ENCODE measurements at places on chromosomes 3 and 15. TPM values are rescaled to one million over a fixed set of nuclear protein-coding genes. Genes with fewer than 3 reads are reported as not detected.

GRCh38 chr15:81740416-81740815 lies 305.4 kb downstream of the MEX3B start:
- DNase-seq = no peak
- H3K4me3 ChIP-seq = no peak overlapping the region
- H3K27me3 ChIP-seq = no peaks in the 10 kb centered on the region
- H3K27ac ChIP-seq = no peak overlapping the region
- H3K36me3 ChIP-seq = no peaks in the 10 kb centered on the region

DNA sequence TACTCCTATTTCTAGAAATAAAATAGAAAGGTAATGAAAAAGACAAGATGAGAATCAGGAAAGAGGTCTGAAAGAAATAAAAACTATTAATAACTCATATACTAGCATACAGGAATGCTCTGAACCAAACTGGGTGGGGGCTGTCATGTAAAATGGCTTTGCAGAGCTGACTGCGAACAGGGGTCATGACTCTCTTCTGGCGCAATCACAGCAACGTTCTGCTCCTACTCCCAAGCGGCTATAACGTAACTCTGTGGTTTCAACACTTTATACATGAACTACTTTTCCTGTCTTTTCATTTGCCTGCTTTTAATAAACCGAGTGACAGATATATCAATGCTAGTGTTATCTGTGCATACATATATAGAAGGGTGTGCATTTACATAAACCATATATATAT lies 116.7 kb downstream of the DLG1 start:
- H3K27ac ChIP-seq = no peak overlapping the region
- H3K27me3 ChIP-seq = no peaks in the 10 kb centered on the region
- H3K4me3 ChIP-seq = no peak overlapping the region
- no peak for DNase-seq
- no peaks in the 10 kb centered on the region for H3K36me3 ChIP-seq

TRPM1 gene
- not detected for total RNA-seq

DNA sequence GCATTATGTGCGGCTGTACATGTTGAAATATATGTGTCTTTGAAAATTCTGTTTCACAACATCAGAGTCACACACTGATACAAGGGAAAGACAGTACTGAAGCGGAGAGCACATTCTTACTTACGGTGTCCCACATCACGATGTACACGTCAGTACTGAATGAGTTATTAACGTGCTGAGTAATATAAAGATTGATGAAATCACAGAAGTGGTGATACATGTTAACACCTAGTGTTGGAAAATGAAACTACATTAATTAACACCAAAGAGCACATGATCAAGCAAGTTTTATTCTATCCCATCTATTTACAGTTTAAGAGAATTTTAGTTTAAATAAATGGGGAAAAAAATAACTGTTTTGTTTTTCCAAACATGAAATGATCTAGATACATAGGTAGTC lies 15.6 kb downstream of the EOGT start:
- no peak overlapping the region for H3K27ac ChIP-seq
- no peak overlapping the region for H3K4me3 ChIP-seq
- DNase-seq = no peak
- no peaks in the 10 kb centered on the region for H3K27me3 ChIP-seq

DNA sequence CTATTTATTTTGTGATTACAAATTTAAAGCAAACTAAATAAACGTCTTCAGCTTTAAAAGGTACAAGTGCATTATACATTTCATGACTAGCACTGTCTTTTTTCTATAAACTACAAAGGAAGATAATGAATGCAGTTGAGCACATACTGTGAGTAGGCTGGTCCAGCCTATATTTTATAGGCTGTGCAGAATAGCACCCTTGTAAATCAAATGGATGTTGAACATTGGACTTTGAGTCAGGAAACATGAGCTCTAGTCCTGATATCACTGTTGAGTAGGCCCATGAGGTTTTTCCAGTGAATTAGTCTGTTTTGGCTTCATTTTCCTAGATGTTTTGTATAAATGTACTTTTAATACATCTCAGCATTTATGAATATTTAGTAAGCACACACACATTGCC lies 447.3 kb upstream of the KCNMB2 start:
- no peaks in the 10 kb centered on the region for H3K27me3 ChIP-seq
- no peak for DNase-seq

HACD2 gene
- total RNA-seq = 33.3 TPM

DNA sequence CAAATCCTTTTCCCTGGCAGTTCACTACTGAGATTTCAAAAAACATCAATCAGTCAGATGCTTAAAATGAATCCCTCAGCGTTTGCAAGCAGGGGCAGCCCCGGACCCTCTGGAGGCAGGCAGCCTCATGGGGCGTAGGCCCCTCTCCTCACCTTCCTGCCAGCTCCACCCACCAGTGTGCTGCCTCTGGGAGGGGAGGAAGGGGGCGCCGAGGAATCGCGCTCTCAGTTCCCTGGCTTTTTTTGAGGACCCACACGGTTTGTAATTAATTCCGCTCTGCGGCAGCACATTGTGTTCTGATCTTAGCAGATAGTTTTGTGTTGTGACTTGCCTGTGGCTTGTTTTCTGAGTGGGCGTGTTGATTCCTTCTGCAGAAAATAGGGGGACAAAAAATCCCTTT lies 159.9 kb downstream of the KLF13 start:
- DNase-seq = no peak
- H3K27me3 ChIP-seq = no peaks in the 10 kb centered on the region
- no peak overlapping the region for H3K27ac ChIP-seq
- no peak overlapping the region for H3K4me3 ChIP-seq
- peaks cover 46% of the 10 kb centered on the region for H3K4me1 ChIP-seq
- no peaks in the 10 kb centered on the region for H3K36me3 ChIP-seq

DNA sequence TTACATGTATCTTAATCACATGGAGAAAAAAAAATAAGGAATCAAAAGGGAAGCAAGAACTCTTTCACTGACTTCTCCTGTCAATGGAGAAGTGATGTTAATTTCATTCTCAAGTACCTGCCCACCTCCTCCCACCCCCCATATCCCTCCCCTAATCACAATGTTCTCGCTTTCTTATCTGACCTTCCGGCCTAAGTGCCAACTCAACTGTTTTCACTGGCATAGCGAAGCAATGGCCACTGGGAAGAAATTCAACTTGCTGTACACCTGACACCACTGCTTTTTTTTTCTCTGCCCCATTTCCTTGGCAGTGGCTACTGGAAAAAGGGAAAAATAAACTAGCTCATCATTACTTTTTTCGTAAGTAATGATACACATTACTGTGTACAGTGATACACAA lies 3.8 kb downstream of the SGO1 start:
- DNase-seq = no peak
- H3K4me3 ChIP-seq = no peak overlapping the region
- H3K36me3 ChIP-seq = no peaks in the 10 kb centered on the region
- H3K27ac ChIP-seq = no peak overlapping the region
- H3K27me3 ChIP-seq = no peaks in the 10 kb centered on the region
- peaks cover 14% of the 10 kb centered on the region for H3K4me1 ChIP-seq

DNA sequence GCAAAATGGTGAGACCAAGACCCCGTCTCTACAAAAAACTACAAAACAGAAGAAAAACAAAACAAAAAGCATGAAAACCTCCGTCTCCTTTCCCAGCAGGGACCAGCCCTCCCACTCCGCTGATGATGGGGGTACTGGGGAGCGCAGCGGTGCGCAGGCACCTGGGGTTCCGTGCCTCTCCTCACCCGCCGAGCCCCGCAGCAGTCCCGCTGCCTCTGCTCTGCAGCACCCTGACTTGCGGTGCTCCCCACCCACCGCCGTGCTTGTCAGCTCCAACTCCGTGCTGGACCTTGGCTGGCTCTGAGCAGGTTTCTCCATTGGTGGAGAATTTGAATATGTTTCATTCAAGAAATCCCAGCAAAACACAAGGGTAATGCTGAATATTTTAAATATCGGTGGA lies 46.7 kb upstream of the ATP10A start:
- no peak for DNase-seq
- no peak overlapping the region for H3K4me3 ChIP-seq
- H3K4me1 ChIP-seq = no peaks in the 10 kb centered on the region
- H3K27me3 ChIP-seq = no peaks in the 10 kb centered on the region

GRCh38 chr3:110562621-110563020 lies 509.0 kb upstream of the NECTIN3 start:
- H3K4me1 ChIP-seq = no peaks in the 10 kb centered on the region
- H3K27ac ChIP-seq = no peak overlapping the region
- no peaks in the 10 kb centered on the region for H3K27me3 ChIP-seq

RHCG gene
- total RNA-seq = not detected

- H3K4me3 ChIP-seq = no peak overlapping the region
- no peaks in the 10 kb centered on the region for H3K36me3 ChIP-seq
- no peak for DNase-seq
- H3K4me1 ChIP-seq = no peaks in the 10 kb centered on the region
- no peak overlapping the region for H3K27ac ChIP-seq
- no peaks in the 10 kb centered on the region for H3K27me3 ChIP-seq
Measured at GRCh38 chr15:60937278-60937677, 291.8 kb downstream of the RORA start.

DNA sequence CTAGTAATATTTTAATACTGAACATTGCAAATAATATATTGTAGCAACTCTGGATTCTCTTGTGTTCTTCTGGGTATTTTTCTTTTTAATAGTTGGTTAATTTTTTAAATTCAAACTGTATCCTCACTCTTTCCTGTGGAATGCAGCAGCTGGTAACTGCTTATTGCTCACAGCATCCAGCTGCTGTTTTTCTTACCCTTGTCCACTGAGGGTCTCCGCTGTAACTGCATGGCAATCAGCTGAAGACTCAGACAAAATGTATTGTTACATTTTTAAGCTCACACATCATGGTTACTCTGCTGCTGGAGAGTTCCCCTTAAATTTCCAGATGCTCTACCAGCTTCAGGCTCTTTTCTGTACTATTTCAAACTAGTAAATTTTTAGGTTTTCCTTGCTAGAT lies 227.6 kb downstream of the MBNL1 start:
- H3K36me3 ChIP-seq = no peaks in the 10 kb centered on the region

DNA sequence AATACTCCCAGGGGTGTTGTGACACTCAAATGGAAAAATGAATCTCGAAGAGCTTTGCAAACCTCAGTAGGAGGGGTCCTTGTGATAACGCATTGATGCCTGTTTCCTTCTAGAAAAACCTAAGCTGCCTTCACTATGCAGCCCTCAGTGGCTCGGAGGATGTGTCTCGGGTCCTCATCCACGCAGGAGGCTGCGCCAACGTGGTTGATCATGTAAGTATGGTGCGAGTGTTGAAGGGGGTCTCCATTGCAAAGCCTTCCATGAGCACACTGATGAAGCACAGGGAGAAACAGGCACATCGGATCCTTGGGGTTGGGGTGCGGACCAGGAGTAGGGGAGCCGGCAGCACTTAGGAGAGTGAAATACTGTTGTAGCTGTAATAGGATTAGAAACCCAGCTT lies 22.3 kb downstream of the ANKDD1A start:
- no peak overlapping the region for H3K27ac ChIP-seq
- H3K4me1 ChIP-seq = no peaks in the 10 kb centered on the region
- H3K4me3 ChIP-seq = no peak overlapping the region
- no peak for DNase-seq
- no peaks in the 10 kb centered on the region for H3K36me3 ChIP-seq

DNA sequence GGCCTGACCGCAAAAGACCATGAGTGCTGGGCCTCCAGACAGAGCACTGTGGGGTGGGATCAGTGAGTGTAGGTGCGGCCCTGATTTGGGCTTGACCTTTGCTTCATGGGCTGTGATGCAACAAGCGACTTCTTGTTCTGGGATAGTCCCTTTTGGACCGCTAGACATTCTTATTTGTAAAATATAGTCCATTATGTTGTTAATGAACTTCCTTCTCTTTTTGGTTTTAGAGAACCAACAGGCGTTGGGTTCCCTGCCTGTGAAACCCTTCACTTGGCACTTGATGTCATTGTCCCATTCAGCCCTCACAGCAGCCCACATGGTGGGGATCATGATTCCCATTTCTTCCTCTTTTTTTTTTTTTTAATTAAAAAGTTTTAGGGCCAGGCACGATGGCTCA lies 15.8 kb upstream of the TRH start:
- DNase-seq = no peak
- no peak overlapping the region for H3K4me3 ChIP-seq
- no peaks in the 10 kb centered on the region for H3K4me1 ChIP-seq
- H3K27me3 ChIP-seq = no peaks in the 10 kb centered on the region
- no peaks in the 10 kb centered on the region for H3K36me3 ChIP-seq

DNA sequence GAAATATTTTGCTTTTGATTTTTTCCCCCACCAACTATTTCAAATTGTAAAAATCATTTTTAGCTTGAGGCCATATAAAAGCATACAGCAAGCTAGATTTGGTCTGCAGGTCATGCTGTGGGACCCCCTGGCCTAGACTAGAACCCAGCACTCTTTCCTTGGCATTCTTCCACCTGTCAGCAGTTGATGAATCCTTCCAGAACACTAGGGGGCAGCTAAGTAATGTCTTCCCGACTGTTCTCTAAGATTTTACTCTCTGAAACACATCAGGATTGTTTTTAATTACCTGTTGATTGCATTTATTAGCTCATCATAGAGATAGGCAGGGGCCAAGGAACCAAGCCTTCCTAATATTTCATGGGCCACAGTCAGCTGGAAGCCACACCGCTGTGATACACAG lies 174.5 kb downstream of the CACNA1D start:
- no peak for DNase-seq
- H3K27me3 ChIP-seq = no peaks in the 10 kb centered on the region
- H3K4me1 ChIP-seq = no peaks in the 10 kb centered on the region
- H3K36me3 ChIP-seq = no peaks in the 10 kb centered on the region

DNA sequence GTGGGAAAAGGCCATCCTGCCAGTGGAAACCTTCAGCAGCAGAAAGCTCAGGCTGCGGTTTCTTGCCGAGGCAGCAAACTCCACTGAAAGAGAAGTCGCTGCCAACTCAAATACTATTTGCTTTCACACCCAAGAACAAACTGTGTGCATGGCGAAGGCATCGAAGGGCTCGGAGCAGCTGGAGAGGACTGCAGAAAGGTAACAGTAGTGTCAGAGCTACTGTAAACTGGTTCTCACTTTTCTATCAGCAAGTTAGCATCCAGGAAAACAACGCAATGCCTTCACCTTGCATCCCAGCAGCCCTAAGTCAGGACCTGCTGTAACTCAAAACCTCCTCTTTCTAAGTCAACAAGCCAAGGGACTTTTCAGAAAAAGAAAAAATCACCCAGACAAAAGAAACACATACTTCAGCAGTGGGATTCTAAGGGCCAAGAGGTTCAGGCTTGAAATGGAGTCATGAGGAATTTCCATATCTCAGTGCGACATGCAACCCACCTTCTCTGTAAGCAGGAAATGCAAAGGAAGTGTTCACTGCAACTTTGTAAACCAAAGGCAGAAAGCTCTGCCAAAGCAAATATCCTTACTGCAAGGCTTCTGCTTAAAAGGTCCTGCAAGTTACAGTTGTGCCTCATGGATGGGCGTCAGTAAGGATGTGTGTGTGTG lies 193.5 kb downstream of the FOXP1 start:
- peaks cover 76% of the 10 kb centered on the region for H3K4me1 ChIP-seq
- no peaks in the 10 kb centered on the region for H3K36me3 ChIP-seq
- H3K4me3 ChIP-seq = peak overlapping the region; percentile 40
- H3K27me3 ChIP-seq = no peaks in the 10 kb centered on the region
- no peak for DNase-seq
- H3K27ac ChIP-seq = peak overlapping the region; percentile 1

MAP6D1 gene
- total RNA-seq = 3.8 TPM

NR2F2 gene
- total RNA-seq = not detected

GRCh38 chr15:52076889-52077781 lies 35.4 kb downstream of the BCL2L10 start:
- DNase-seq = no peak
- H3K4me1 ChIP-seq = peaks cover 2% of the 10 kb centered on the region
- no peak overlapping the region for H3K4me3 ChIP-seq
- no peaks in the 10 kb centered on the region for H3K36me3 ChIP-seq
- no peak overlapping the region for H3K27ac ChIP-seq
- H3K27me3 ChIP-seq = no peaks in the 10 kb centered on the region
